ENCODE measurements at places on chromosomes 13 and 19. TPM values are rescaled to one million over a fixed set of nuclear protein-coding genes. Genes with fewer than 3 reads are reported as not detected.

DNA sequence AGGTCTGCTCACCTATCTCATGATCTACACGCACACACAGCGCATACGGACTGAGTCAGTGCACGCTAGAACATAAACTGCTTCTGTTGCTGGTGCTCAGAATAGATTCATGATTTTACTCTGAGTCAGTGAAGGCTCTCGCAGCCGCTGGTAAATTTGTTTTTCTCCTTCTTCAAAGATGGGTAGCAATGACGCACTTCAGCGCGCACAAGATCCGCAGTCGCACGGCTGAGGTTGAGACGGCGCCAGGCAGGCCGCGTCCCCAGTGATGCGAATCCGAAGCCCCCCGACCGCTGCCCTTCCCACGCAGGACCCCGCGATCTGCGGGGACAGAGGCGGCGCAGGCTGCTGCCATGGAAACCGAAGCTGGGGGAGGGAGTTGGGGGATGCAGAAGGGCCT is 103.7 kb upstream of the USP29 start:
- H3K4me3 ChIP-seq = no peak overlapping the region
- no peaks in the 10 kb centered on the region for H3K36me3 ChIP-seq
- H3K27me3 ChIP-seq = no peaks in the 10 kb centered on the region
- H3K4me1 ChIP-seq = no peaks in the 10 kb centered on the region

The SYNE4 gene
- 11.9 TPM for total RNA-seq

DNA sequence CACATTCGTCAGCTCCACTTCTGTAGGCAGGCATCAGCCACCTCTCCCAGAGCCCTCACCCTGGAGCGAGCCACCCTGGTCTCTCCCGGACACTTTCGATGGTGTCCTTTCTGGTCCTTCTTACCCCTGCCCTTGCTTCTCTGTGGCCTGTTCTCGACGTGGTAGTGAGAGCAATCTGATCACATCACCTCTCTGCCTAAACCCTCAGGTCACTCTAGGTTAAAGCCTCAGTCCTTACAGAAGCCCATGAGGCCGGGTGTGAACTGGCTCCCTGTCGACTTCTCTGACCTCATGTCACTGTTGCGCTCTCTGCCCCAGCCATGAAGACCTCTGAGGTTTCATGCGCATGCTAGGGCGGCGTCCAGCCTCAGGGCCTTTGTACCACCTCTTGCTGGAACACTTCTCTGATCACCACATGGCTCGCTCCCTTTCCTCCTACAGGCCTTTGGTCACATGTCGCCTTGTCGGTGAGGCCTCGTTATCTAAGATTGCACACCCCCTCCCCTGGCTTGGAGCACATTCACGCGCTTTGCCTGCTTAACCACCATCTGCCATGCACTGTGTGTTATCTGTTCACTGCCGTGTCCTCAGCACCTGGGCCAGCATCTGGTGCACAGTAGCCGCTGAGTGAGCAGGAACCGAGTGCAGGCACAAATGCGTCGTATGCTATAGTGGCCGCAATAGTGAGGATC is 101.5 kb downstream of the DPF1 start:
- H3K4me3 ChIP-seq = no peak overlapping the region
- DNase-seq = no peak
- H3K36me3 ChIP-seq = peaks cover 10% of the 10 kb centered on the region
- no peaks in the 10 kb centered on the region for H3K27me3 ChIP-seq
- H3K4me1 ChIP-seq = no peaks in the 10 kb centered on the region
- H3K27ac ChIP-seq = no peak overlapping the region

GRCh38 chr13:113625965-113626721 is 31.9 kb downstream of the ATP4B start:
- DNase-seq = no peak
- no peak overlapping the region for H3K27ac ChIP-seq
- no peaks in the 10 kb centered on the region for H3K27me3 ChIP-seq
- peaks cover 18% of the 10 kb centered on the region for H3K36me3 ChIP-seq

The CDX2 gene
- not detected for total RNA-seq

The GAMT gene
- total RNA-seq = 6.4 TPM

- no peak overlapping the region for H3K4me3 ChIP-seq
- peaks cover 6% of the 10 kb centered on the region for H3K27me3 ChIP-seq
- no peaks in the 10 kb centered on the region for H3K36me3 ChIP-seq
- H3K27ac ChIP-seq = no peak overlapping the region
- DNase-seq = no peak
Observed at GRCh38 chr19:30666301-30666803, 294.2 kb downstream of the ZNF536 start.

All from upper lobe of left lung (tissue), 6 donors.